ENCODE measurements at places on chromosomes 4 and X.

- no peak for DNase-seq
Observed at GRCh38 chr4:162366146-162366545, 202.3 kb upstream of the FSTL5 start.

- DNase-seq, result no peak
Observed at GRCh38 chr4:78596111-78596742, 44.7 kb downstream of the ANXA3 start.

GRCh38 chr4:147954850-147955249 lies 223.0 kb downstream of the ARHGAP10 start:
- no peak for DNase-seq

DNA sequence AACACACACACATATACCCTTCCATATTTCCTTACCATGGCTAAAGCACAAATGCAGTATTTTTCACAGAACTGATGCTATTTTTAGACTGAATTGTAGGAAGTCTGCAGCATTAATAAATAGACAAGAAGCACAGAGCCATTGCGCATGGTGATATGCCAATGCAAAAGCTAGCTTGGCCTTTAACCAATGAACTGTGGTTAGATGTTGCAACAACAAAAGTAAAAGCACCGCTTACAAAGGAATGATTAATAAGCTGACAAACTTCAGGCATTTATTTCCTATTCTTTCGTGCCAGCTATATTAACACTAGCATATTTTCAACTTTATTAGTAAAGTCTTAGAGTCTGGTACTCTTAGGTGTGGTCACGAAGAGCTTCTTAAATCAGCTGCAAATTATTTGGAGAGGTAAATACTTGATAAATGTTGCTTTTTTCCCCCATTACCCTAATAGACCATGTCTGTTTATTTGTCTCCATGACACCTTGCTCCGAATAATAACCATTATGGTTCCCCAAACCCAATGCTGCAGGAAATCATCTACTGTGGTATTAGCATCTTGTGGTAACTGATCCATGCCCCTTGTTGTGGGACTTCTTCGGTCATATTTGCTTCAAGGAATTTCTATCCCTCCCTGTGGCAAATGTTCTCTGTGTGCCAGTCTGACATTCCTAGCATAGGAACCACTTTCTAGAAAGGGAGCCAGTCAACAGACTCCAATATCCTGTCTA lies 306.1 kb upstream of the TAPT1 start:
- DNase-seq, result no peak

DNA sequence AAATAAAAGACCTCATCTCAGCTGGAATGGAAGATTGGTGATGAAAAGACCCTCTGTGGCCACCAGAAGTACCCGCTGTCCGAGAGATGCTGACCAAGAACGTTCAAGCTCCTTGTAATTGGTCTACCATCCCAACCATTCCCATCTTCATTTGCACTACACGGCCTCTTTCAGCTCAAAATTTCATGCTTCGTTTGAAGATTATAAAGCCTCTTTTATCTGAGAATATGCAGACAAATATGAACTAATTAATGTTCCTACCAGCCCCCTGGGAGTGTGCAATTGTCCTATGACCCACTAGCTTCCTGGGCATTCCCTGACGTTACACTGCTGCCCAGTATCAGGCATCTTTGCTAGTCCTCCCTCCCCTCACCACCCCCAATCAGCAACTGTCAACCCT lies 583.7 kb downstream of the MID1IP1 start:
- no peak for DNase-seq

GRCh38 chrX:3962511-3963311 lies 249.3 kb upstream of the PRKX start:
- peak; percentile 5 for DNase-seq

DNA sequence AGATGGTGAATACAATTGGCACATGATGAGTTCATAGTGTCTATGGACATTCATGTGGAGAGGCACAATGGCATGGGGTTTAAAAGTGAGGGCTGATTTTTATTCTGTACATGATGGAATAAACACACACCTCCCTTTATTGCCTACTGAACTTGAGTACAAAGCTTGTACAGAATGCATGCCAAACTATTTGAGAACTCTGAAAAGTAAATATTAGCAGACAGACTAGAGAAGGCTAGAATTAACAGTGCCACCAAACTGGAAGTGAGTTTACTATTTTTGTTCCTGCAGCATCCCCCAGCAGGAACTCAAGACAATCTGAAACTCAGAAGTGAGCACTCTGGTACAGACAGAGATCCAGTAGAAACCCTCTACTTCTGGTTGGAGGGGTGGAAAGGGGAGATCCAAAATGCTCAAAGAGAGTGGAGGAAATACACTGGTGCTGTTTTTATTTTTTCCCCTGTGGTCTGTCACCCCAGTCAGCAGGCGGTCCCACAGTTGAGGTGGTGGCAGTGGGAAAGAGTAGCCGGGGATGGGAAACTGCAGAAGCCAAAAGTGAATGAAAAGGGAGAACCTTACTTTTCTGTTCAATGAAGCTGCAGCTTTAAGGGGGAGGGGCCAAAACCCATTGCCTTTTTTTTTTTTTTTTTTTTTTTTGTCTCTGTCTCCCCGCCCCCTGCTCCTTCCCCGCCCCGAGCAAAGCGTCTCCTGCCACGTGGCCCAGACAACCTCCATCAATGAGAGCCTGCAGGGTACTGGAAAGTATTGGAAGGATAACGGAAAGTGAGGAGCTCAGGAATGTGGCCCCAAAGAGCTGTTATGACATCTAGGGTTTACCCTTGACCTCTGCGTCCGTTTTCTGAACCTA lies 20.5 kb downstream of the AKAP4 start:
- no peak for DNase-seq

GRCh38 chr4:2714061-2714770 lies 41.9 kb downstream of the TNIP2 start:
- peak; percentile 81 for DNase-seq

GRCh38 chr4:155400893-155401292 lies 24.1 kb upstream of the MAP9 start:
- DNase-seq, result no peak

- no peak for DNase-seq
Observed at GRCh38 chr4:122104184-122104583, 47.9 kb upstream of the BLTP1 start.

DNA sequence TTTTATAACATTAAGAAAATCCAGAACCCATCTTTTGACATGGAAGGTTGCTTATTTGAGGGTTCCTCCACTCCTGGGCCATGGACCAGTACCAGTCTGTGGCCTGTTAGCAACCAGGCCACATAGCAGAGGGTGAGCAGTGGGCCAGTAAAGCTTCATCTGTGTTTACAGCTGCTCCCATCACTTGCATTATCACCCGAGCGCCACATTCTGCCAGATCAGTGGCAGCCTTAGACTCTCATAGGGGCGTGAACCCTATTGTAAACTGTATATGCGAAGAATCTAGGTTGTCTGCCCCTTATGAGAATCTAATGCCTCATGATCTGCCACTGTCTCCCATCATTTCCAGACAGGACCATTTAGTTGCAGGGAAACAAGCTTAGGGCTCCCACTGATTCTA lies 58.6 kb downstream of the NDST4 start:
- DNase-seq, result no peak

- no peak for DNase-seq
Observed at GRCh38 chr4:5890063-5890727, 2.7 kb downstream of the CRMP1 start.

- no peak for DNase-seq
Observed at GRCh38 chr4:150817017-150817416, 198.1 kb downstream of the LRBA start.

DNA sequence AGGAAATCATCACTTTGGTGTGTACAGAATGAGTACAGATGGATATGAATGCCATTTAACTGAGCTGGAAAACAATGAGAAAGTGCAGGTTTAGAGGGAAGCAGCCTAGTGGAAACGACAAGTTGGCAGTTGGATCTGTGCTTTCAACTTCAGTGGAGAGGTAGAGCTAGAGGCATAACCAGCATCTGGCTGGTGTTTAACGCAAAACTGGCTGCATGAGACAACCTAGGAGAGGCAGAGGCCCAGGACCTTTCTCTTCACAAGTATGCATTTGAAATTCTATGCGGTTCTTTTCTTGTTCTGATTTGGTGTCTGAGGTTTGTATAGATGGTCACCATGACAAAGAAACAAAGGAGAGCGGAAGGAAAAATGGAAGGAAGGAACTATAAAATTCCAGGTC lies 63.1 kb downstream of the ANXA5 start:
- no peak for DNase-seq

DNA sequence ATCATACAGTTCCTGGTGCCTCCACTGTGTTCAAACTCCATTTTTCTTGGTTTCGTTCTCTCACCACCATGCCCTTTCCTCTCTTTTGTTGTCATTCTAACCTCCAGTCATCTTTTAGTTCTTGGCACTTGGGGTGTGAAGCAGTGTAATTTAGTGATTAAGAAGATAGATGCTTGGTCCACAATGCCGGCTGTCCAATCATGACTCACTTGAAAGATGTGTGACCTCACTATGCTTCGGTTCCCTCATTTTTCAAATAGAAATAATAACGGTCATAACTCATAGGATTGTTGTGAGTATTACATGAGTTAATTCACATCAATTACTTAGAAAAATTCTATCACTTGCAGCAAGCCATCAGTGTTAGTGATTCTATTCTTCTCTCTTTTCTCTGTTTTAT lies 327.8 kb downstream of the ADGRL3 start:
- DNase-seq, result no peak

DNA sequence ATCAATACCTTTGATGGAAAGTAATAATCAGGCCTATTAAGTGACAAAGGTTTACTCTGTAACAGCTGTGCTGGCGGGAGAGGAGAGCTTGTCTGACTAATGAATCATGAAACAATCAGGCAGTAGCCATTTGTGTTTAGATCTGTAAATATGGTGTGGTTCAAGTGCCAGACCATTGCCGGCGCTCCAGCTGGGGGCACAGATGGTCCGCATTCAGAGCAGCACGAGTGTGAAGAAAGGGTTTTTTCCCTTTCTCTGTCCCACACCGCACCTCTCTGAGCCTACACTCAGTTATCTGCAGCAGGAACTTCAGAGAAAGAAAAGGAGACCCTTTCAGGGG lies 111.3 kb upstream of the PAQR3 start:
- DNase-seq, result no peak

- no peak for DNase-seq
Observed at GRCh38 chr4:54390670-54391069, 161.6 kb downstream of the PDGFRA start.

- DNase-seq, result no peak
Observed at GRCh38 chrX:24125028-24125612, 24.4 kb upstream of the ZFX start.

DNA sequence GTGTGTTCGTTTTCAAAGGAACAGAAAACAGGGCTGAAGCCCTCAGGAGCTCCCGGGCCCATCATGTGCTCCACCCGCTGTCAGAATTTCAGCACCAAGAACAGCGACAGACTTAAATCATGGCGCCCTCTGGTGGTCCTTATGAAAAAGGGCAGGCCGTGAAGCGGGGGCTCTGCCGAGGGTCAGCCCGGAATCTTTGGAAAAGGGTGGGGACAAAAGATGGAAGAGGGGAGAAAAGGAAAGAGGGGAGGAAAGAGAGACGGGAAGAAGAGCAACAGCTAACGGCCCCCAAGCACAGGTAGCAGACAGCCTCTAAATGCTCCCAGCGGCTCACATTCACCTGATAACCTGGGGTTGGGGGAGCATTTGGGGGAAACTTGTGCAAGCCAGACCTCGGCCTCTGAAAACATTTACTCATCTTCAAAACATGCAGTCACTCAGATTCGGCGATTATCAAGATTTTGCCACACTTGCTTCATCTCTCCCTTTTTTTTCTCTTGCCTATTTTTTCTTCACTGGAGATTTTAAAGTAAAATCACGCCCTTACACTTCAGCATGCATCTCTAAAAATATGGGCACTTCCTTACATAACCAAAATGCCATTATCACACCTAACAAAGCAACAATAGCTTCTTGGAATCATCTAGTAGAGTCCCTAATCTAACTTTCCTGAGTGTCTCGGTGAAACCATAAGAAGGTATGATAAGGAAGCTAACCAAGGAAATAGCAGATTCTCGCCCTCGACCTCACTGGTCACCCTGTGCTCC lies 28.1 kb upstream of the MAN2B2 start:
- peak; percentile 61 for DNase-seq

- DNase-seq, result no peak
Observed at GRCh38 chr4:152707632-152708031, 27.8 kb upstream of the TMEM154 start.

GRCh38 chr4:138398322-138398721 lies 156.2 kb upstream of the SLC7A11 start:
- DNase-seq, result no peak

- peak; percentile 50 for DNase-seq
Observed at GRCh38 chr4:15003891-15004738, 1.8 kb downstream of the CPEB2 start.

DNA sequence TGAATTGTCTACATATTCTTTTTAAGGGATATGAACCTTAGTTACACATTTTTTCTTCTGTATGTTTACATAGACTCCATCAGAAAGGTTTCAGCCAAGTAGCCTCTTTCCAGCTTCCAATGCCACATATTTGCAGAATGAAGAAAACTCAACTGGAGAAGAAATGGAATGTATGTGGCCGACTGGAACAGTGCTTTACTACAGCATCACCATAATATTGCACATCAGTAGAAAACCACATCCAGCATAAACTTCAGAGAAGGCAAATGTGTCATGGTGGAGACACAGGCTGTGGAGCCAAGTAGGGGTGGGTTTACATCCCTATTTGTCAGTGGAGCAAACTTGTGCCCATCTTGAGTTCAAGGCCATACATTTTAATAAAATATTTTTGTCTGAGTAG lies 204.8 kb upstream of the LDB2 start:
- DNase-seq, result no peak

- no peak for DNase-seq
Observed at GRCh38 chr4:6657242-6658208, 17.0 kb downstream of the MRFAP1 start.

GRCh38 chr4:6581566-6582121 lies 6.7 kb downstream of the MAN2B2 start:
- DNase-seq, result no peak

DNA sequence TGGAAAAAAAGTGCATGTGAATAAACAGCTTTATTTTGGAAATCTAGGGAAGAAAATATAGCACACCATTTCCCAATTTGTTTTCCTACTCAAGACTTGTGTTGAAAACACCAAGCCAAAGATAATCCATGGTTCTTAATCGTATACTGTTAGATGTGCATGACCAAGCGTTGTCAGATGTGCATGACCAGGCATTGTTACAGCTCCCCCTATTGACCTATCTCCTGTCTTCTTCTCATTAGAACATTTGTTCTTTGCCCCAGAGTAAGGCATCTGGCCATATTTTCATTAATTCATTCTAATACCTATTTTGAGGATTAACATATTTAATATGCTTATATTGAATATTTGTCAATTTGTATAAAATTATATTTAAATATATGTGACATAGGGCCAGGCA lies 14.4 kb upstream of the VCX start:
- no peak for DNase-seq

GRCh38 chr4:71872767-71873415 lies 89.0 kb upstream of the GC start:
- DNase-seq, result no peak

GRCh38 chr4:90080116-90080515 lies 47.1 kb upstream of the CCSER1 start:
- no peak for DNase-seq
